A549 treated with GW870086 at 1 μM for 4 hours (cell line): ENCODE measurements at places on chromosomes 16 and 17. TPM values are rescaled to one million over a fixed set of nuclear protein-coding genes. Genes with fewer than 3 reads are reported as not detected.

NKD1 gene
- 0.11 to 0.48 TPM (median 0.36 TPM) in 5 replicates for total RNA-seq

RDM1 gene
- total RNA-seq: 2.6 to 3.6 TPM (median 2.9 TPM) in 5 replicates

AIPL1 gene
- total RNA-seq: 0.05 TPM in 1 of 5 replicates, not detected in the others

CRHR1 gene
- total RNA-seq: 0.20 TPM in 1 of 5 replicates, not detected in the others

OR3A1 gene
- not detected in 5 replicates for total RNA-seq
